ENCODE measurements at places on chromosomes 11 and 22.

DNA sequence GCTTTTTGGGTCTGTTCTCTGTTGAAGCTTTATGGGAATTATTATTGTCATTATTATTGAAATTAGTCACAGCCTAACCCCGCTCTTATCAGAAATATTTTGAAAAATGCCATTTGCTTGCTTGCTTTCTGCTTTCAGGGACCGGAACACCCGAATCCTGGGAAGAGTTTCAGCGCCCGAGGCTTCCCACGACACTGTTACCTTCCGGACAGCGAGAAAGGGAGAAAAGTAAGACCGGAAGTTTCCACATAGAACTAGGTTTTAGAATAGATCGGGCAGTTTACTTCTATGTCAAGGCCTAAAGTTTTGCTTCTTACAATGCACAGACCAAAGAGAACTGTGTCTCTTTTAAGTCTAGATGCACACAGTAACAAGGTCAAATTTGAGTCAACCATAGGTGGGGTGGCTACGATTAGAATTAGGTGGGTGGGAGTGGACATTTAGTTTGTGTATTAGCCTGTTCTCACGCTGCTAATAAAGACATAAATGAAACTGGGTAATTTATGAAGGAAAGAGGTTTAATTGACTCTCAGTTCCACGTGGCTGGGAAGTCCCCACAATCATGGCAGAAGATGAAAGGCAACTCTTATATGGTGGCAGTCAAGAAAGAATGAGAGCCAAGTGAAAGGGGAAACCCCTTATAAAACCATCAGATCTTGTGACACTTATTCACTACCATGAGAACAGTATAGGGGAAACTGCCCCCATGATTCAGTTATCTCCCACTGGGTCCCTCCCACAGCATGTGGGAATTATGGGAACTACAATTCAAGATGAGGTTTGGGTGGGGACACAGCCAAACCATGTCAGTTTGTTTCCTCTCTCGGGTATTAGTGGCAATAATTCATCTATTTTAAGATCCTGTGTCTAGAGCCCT is 12.9 kb downstream of the MPEG1 start:
- DNase-seq, result no peak

GRCh38 chr11:83721263-83721662 is 435.1 kb upstream of the CCDC90B start:
- DNase-seq, result no peak

DNA sequence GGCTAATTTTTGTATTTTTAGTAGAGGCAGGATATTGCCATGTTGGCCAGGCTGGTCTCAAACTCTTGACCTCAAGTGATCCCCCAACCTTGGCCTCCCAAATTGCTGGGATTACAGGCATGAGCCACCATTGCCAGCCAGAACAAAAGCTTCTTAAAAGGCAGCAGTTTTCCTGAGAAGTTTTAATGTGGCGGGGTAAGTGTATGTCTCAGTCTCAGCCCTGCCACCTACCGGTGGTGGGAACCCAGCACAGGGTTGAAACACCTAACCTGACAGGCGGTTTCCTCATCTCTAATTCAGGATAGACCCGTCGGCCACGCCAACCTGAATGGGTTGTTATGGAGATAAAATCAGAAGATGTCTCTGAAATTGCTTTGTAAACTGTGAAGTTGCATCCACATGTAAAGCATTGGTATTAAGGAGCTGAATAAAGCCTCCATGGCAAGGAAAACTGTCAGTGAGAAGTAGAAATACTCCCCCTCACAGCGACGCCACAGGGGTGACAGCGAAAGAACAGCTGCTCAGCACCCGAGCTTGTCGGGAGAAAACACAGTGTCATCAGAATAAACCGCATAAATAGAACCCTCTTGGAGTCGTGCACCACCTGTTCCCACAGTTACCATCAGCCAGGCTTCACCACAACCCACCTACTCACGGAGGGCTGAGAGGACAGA is 165.9 kb upstream of the NCAM1 start:
- no peak for DNase-seq

- no peak for DNase-seq
These were observed 16.1 kb upstream of the MYRF start for GRCh38 chr11:61736310-61736709.
